ENCODE measurements at places on chromosomes 7 and 10.

DNA sequence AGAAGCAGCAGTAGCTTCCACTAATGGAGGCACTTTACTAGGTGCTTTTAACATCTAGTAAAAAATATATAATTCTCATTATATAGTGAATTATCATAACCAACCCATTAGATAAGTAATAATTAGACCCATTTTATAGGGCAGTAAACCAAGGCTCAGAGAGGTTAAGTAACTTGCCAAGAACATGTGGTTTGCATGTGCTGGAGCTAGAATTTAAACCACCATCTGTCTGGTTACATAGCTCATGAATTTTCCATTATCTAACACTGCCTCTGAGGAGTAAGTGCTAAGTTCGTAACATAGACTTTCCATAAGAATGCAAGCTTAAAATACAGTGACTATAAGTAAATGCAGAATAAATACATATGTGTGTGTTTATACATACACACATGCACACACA is 41.9 kb downstream of the CREB3L2 start:
- DNase-seq: no peak

DNA sequence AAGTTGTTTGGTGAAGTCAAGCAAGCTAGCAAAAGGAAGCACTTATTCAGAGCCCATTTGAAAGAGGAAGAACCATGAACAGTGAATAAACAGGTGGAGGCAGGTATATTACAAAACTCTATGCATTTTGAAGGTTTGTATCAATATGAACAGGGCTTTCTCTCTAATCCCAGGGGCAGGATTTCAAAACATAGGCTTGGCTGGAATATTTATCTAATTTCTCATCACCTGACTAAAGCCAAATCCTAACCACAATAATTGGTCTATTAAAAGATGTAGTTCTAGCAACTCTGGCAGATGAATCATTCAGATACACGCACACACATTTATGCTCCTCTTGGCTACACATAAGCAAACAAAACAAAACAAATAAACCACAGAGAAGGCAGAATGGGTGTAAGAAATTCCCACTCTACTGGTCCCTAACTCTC is 554.4 kb downstream of the INHBA start:
- peak; percentile 98 for DNase-seq

DNA sequence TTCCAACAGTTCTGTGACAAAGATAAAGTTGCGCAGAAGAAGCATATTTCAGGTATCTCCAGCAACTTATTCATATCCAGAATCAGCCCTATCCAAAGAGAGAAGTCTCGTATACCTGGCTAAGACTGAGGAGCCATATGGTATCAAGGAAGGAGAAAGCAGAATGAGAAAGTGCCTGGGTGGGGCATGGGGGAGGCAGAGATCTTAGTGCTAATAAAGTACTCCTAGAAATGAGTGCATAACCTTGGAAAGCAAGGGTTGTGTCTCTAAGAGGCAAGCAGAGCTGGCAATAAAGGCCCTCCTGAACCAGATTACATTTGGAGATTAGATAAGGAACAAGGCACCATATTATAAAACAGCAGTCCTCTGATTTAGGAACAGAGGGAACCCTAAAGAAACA is 12.7 kb downstream of the TASOR2 start:
- DNase-seq: no peak

- no peak for DNase-seq
These were observed 136.7 kb downstream of the KIF20B start for GRCh38 chr10:89838044-89838615.

- no peak for DNase-seq
These were observed 72.2 kb upstream of the EEPD1 start for GRCh38 chr7:36080843-36081242.

DNA sequence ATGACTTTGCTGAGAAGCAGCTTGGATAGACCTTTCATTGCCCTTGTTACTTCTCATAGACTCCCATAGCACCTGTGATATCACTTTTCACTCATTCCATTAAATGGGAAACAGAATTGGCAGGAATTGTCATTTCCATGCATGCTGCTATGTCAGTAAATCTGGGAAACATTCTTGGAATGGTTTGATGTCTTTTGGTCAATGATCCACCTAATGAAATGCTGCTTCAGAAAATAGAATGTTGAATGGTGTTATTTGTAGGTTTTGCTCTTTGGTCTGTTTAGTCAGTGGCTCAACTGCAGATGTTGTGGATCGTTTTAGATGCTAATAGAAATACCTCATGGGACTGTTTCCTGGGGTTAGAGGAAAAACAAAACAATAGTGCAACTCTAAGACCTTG is 127.8 kb downstream of the PLPP4 start:
- DNase-seq: no peak

- no peak for DNase-seq
These were observed 10.4 kb downstream of the GPRIN2 start for GRCh38 chr10:46545861-46546590.

Measured in LHCN-M2 (cell line).